ENCODE measurements at places on chromosomes 6 and 20.

DNA sequence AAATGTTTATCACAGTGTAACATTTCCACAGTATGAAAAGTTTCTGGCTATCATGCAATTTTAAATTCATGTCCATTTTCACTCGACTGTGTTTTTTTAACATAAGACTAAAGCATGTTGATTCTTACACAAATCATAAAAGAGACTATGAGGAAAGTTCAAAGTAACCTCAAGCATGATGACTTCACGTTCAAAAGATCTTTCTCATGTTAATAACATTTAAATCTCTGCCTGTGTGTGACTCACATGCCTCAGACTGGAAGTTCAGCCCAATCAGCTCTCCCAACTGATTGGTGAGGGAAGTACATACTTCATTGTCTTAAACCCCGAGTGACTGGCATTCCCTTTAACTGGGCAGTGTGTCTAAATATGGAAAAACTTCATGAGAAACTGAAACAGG, 37.4 kb downstream of the ATXN1 start:
- DNase-seq: peak; percentile 95

DNA sequence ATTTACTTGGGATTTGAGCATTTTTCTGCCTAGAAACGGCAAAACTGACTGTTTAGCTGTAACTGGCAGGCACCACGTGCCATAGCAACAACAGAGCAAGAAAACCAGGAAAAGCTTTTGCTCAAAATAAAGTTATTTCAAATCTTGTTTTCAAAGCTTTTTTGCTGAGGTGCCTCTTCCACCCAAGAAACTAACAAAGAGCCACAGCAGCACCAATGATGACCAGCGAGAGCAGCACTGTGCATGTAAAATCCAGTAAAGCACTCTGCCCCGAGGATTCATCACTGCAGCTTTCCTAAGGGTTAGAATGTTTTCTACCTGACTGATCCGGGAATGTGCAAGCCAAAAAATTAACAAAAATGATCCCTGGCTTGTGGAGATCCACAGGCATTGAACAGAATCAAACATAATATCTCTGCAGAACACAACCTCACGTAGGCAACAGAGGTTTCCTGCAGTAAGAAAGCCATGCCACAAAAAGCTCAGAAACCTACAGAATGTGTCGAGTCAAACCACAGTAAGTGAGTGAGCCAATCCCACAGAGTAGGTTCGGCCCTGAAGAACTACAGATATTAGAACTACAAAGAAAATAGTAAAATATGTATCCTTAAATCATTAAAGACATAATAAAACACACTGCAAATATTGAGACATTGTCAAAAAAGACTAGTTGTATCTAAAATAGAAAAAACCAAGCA, 7.4 kb upstream of the ULBP3 start:
- no peak for DNase-seq

- DNase-seq: no peak
Measured at GRCh38 chr6:89468998-89469397, 36.0 kb downstream of the ANKRD6 start.

DNA sequence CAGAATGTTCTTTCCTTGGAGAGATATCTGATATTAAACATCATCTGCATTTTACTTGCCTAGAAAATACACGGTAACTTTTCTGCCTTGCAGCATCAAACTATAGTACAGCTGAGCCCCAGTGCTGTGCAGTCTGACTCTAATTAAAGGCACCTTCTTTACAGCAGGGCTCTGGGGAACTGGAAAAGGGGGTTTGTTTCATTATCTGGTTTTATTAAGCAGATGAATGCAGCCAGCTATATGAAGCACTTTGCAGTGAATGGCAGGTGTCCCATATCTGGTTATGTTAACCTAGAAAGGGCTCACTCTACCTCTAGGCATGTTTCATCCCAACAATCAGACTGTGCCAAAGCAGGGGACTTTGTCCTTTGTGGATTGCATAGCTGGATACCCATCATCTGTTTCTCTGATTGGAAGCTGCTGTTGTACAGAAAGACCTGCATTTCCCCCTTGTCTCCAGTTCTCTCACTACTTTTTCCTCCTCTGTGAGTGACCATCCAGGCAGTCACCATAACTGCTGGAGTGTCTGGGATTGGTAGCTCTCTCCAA, 39.6 kb upstream of the CMTR1 start:
- DNase-seq: no peak

DNA sequence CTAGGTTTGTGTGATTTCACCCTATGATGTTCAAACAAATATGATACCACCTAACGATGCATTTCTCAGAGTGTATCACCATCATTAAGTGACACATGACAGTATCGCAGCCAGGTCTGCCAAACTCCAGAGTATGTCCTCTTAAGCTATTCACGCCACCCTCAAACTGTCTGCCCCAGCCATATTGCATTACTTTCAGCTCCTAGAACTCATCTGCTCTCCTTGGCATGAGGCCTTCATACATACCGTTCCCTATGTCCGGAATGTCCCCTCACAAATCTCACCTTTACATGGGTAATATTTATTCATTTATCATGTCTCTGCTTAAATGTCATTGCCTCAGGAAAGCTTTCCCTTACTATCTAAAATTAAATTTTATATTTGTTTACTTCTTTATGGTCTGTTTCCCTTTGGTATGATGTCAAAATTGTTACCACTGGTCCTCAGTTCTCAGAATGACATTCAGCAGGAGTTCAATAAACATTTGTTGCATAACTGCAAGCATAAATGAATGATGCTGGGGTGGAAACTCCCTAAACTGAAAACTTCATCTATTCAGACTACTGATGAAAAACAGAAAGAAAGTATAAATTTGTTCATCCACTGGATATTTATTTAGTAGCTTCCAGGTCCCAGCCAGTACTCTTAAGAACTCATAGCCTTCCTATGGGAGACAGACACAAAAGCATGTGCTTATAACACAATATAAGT, 3.2 kb downstream of the SESN1 start:
- DNase-seq: no peak

DNA sequence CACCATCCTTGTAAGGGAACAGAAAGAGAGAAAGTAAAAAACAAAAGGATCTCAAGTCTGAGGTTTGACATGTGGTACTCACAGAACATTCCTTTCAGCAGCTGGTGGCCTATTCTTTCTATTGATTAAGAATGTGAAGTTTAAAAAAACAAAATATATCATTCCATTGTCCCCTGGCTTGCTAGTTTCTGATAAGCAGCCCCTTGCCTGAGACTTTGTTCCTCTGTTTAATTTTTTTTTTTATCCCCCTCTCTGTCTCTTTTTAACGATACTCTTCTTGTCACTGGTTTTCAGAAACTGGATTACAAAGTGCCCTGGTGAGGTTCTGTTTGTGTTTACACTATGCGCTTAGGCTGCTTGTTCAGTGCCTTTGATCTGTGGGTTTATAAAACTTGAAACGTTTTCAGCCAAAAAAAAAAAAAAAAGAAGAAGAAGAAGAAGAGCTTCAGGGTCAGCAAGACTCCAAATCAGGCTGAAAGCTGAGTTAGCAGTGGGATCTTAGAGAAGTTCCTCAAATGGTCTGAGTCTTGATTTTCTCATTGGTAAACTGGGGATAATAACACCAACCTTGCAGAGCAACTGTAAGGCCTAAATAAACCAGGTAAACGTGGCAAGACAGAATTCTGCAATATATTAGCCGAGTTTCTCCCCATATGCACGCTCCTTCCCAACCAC, 45.1 kb upstream of the SLC22A23 start:
- no peak for DNase-seq

- no peak for DNase-seq
Measured at GRCh38 chr6:119121367-119121766, 42.9 kb upstream of the FAM184A start.

DNA sequence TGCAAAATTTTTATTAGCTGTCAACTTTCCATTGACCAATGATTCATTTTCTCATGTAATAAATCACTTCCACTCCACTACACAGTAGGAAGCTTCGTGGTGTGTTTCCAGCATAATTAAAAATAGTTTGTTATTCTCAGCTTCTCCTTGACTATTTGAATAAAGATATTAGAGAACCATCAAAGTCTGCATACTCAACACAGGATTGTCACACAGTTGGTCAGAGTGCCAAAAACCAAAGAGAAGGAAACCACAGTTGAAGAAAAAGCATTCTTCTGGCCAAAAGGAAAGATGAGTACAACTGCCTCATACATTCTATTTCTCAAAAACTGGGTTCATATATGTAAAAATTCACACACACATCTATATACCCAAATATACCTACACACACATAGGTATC, 455.1 kb upstream of the HSF2 start:
- DNase-seq: no peak

DNA sequence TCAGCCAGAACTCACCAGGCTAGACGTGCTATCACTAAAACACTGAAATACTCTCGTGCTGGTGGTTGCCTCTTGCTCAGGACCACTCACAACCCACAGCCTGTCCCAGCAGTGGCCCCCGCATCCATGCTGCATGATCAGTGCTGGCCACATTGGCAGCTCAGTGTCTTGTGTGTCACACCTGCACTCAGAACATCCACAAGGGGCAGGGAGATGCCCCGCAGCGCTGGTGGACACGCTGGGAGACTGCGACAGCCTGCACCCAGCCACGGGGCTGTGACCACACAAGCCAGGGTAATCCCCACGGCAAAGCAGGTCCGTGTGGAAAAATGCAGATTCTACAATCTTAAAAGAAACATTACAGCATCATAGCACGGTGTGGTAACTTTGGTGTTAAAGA, 23.9 kb upstream of the APMAP start:
- DNase-seq: no peak

DNA sequence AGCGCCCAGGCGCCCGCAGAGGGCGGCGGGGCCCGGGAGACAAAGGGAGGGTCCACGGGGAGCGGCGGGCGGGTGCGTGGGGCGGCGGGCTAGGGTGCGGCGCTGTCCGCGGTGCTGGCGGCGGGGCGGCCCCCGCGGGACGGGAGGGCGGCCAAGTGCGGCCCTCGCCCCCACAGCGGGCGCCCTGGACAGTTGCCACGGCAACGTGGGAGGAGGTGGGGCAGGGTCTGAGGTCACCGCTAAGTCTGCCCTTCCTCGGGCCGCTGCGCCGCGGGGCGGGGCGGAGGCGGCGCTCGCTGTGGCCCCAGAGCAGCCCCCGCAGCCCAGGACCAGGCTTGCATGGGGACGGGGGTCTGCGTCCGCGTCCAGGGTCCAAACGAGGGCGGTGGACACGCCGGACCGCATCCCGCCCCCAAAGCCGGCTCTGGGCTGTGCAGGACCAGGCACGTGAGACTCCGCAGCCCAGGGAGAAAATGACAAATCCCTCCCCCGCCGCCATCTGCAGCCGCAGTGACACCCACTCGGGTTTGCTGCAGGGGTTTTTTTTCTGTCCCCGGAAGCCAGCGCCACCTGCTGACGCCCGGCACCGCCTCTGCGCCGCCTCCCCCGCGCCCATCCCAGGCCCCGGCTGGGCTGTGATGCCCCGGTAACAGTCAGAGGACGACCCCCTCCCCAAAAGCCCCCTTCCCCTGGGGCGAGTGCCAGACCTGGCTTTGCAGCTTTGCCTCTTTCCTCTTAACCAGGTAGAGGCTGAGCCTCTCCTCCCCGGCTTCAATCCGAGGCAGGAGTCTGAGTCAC, 36.8 kb downstream of the YTHDF1 start:
- peak; percentile 53 for DNase-seq

- peak; percentile 39 for DNase-seq
Measured at GRCh38 chr6:4017834-4018170, 61.1 kb downstream of the FAM217A start.

DNA sequence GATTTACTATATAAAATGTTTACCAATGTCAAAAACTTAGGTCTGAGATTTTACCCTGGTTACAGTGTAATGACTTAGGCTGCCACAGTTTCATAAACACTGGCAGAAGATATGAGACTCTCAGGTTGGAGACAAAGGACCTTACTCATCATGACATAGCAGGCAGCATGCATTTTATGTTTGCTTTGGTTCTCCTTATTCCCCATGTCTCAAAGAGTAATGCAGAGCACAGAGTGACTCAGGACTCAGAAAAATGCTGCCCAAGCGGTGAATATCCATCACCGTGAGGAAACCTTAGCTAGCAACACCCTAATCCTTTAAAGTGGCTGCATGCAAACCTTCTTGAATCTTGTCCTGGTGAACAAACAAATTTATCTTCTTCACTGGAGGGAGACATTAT, 112.1 kb upstream of the EYS start:
- no peak for DNase-seq

DNA sequence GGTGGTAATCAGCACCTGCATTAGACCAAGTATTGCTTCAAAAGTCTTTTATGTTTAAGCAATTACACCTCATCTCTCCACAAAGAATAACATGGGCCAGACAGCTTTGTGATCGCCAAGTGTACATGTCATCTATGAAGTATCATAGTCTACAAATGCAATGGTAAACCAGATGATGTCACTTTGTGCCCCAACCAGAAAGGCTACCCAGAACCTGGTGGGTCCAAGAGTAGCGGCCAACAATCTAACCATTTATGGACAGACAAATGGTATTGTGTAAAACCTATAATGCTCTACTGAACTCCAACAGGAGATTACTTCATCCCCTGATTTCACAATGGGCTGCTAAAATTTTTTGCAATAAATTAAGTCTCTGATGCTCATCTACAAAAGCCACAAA, 295.9 kb downstream of the GMDS start:
- no peak for DNase-seq

GRCh38 chr6:105624021-105624420, 221.1 kb upstream of the PREP start:
- DNase-seq: no peak

- DNase-seq: peak; percentile 65
Measured at GRCh38 chr20:3165473-3166337, 6.0 kb upstream of the FASTKD5 start.

DNA sequence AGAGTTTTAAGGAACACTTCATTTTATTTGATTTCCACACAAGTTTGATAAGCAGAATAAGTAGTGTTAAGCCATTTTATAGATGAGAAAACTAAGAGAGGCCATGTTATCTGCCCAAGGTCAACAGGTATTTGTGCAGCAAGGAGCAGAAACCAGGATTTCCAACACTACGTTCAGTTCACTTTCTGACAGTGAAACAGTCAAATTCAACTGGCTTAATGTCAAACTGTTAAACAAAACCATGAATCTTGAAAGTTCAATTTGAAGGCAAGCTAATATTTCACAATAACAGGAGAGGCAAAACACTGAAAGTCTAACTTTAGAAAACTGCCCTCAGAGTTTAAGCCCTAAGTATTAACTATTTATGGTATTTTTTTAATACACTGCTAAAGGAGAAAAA, 32.6 kb downstream of the DTNBP1 start:
- no peak for DNase-seq

GRCh38 chr20:2742934-2743559, 50.5 kb downstream of the EBF4 start:
- DNase-seq: peak; percentile 78

GRCh38 chr6:117391874-117392583, 33.7 kb downstream of the ROS1 start:
- no peak for DNase-seq
